Motor neuron (in vitro differentiated cells): ENCODE measurements at places on chromosomes 1 and 21.

DNA sequence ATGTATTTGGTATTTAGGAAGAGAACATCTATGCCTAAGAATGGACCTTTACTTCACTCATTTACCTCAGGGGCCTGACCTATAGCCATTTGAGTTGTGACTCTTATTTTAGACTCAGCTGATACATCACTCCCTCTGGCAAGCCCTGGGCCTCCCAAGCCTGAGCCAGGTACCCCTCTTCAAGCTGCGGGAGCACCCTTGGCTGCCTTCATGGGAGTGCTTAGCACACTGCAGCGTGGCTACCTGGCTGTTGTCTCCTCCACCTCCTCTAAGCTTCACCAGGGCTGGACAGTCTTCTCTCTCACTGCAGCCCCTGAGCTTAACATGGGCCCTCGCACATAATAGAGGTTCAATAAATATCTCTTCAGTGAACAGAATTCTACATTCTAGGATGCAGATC, 23.5 kb upstream of the LHX4 start:
- no peak for ATAC-seq

- ATAC-seq: peak; percentile 47
Observed at GRCh38 chr1:154707901-154708463, 100.0 kb upstream of the ADAR start.

DNA sequence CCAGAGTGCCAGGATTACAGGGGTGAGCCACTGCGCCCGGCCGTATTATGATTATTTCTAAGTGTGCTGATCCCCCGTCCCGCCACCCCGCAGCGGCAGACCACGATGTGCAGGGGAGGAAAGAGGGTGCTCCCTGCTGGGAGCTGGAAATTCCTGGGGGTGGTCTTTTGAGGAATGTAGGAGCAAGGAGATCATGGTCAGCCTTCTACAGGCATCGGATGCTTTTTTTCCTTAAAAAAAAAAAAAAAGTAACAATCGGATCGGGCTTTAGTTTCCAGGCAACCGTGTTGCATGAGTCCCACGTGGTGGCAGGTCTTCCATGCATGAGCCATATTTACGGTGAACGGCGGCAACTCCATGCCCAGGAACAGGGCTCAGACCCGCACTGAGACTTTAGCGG, 74.2 kb upstream of the COX20 start:
- no peak for ATAC-seq

DNA sequence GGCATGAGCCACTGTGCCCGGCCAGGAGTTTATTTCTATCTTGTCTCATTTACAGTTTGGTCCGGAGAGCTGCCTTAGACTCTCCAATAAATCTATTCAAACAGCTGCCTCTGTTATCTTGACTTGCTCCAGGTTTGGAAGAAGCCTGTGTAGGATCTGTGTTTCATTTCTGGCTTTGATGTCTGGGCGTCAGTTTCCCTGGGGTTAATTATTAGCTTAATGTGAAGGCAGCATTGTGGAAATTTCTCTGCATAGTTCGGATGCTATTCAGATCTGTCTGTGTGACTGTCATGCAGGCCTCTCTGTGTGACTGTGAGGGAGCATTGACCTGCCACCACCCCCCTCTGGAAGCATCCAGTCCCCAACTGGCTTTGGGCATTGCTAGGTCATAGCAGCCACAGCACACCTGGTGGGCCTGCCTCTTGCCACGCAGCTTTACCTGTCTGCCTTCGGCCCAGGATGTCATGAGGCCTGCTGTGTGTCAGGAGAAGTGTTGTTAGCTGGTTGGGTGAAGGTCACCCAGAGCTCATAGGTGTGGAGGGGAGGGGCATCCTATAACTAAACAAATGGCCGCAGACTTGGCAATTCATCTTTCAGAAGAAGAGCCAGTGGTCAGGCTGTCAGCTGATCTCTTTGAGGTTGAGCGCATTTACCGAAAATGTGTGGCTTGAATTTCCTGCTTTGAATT, 9.8 kb downstream of the IFNGR2 start:
- no peak for ATAC-seq

GRCh38 chr1:216532251-216532798, 109.1 kb upstream of the USH2A start:
- no peak for ATAC-seq

DNA sequence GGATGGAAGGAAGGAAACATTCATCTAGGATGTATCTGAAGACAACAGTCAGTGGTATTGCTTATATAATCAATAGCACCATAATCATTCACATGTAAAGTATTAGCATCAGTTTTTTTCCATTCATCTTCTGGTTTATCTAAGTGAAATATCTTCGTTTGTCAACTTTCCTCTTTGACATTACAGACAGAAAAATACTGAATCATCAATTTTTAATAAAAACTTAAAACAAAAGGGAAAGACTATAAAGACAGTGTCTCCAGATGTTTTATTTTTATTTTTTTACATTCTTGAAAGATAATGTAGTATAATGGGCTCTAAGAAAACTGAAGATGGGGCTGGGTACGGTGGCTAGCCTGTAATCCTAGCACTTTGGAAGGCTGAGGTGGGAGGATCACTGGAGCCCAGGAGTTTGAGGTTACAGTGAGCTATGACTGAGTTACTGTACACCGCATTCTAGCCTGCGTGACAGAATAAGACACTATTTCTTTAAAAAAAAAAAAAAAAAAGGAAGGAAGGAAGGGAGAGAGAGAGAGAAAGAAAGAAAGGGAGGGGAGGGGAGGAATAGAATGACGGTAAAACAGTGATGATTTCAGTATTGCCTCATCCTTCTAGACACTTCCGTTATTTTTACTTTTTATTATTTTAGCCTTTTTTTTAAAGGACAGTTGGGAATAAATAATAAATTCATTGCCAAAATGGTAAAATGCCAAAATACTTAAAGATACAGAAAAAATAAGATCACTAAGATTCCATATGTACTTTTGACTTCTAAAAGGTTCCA, 89.5 kb downstream of the NRIP1 start:
- no peak for ATAC-seq

DNA sequence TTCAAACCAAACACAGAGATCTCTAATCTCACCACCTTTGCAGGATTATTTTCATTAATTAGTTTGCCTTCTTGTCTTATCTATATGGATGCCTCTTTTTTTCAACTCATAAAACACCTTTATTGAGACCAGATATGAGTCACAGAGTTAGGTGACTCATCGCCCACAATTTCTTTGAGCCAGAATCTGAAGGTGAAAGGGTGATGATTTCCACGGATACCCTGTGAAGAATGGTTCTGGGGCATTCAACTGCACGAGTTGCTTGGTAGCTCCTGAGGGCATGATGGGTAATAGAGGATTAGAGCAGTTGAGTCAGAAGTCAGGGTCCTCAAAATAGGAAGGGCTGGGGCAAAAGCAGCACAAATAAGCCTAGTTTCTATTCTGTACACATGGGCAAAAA, 128.2 kb downstream of the TBX19 start:
- ATAC-seq: peak; percentile 86

DNA sequence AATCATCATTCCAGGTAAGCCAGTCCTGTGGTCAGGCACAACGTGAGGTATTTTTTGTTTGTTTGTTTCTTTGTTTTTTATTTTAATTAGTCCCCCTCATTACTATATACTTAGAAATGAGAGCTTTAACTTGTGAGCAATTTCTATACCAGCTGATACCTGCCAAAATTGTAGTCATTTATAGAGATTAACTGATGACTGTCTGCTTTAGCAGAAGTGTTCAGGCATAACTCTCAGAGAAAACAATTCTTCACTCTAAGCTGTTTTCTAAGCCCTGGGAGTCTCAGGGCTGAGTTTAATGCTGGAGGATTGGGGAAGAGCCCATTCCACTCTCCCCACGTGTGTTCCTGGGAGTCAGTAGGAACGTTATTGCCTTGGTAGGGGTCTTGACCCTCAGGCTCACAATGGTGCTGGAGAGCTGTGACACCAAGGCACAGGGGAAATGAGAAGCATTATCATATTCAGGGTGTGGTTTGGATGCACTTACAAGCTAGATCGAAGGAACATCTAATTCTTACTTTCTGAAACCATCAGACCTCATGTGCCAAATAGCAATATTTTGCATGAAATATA, 168.2 kb downstream of the CLIC6 start:
- ATAC-seq: no peak

DNA sequence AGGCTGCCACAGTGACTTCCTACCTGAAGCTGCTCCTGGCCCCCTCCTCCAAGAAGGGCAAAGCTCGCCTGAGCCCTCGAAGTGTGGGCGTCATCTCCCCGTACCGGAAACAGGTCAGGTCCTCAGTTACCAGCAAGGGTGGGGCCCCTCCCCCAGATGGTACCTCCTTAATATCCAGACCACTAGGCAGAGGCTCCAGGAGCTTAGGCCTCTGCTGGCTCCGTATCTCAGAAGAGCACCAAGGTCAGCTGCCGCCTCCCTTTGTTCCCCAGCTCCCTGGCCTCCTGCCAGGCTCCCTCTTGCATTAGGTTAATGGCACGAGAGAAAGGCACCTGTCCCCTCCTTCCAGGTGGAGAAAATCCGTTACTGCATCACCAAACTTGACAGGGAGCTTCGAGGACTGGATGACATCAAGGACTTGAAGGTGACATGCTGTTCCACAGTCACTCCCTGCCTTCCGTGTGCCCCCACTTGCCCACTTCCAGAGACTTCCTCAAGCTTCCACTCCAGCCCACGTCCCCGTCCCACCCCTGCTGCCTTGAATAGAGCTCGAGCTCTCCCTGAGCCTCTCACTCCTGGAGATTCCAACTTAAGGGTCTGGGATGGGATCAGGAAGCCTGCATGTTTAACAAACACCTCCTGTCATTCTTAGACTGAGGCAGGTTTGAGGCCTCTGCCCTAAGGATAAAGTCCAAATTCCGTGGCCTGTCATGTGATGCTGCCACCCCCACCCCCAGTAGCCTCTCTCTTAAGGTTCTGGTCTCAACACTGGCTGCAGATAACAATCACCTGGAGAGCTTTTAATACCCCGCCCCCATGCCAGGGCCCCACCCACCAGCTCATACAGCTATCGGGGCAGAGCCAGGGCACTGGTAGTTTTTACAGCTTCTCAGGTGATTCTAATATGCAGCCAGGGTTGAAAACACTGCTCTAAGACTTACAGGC, 8.3 kb downstream of the RHOC start:
- no peak for ATAC-seq

- no peak for ATAC-seq
Observed at GRCh38 chr21:21096956-21097355, 98.7 kb downstream of the NCAM2 start.

DNA sequence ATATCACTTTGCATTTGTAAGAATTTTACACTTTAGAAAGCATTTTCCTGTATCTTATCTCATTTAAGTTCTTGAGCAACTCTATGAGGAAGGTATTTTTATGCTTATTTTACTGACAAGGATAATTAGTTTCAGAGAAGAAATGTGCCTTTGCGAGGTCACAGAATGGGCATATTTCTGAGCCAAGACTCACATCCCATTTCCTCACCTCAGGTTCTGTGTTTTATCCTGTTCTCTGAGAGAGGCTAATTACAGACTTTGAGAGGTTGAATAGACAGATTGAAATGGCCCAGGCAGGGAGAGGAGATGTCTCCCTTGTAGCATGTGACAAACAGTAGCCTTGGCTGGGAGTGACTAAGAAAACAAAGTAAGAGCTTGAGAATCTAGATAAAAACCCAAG, 39.1 kb upstream of the ZC3H11B start:
- ATAC-seq: no peak

DNA sequence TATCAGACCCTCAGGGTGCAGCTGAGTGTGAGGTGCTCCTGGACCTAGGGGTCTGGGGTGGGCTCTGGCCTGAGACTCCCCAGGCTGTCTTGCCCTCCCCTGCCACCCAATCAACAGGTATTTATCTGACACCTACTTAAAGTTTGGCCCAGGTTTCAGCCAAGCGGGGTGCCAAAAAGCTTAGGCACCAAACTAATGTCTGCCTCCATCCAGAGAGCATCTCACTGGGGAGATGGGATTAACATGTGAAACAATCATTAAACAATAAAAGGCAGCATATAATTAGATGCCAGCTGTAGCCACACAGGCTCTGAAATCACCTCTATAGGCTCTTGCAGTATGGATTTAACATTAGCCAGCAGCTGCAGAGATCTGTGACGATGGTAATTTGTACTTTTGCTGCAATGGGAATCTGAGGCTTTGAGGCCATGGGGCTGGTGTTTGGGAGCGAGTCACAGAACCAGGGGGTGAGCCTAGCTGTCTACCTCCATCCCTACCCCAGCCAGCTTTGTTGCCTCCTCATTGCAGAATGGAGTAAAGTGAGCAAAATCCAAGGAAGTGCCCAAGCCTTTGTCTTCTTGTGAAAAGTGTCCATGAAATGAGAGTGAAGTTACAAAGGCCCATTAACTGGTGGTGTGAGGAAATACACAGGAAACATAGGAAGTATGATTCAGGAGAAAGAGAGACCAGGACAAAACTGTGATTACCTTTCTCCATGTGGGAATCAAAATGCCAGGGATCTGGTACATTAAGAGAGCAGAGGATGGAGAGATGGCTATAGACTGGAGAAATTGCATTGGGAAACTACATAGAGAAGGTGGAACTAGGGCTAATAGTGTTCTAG, 36.1 kb downstream of the EIF2D start:
- ATAC-seq: no peak

- no peak for ATAC-seq
Observed at GRCh38 chr1:66395202-66396061, 138.5 kb upstream of the SGIP1 start.

- no peak for ATAC-seq
Observed at GRCh38 chr1:55957276-55957675, 622.1 kb downstream of the PLPP3 start.

DNA sequence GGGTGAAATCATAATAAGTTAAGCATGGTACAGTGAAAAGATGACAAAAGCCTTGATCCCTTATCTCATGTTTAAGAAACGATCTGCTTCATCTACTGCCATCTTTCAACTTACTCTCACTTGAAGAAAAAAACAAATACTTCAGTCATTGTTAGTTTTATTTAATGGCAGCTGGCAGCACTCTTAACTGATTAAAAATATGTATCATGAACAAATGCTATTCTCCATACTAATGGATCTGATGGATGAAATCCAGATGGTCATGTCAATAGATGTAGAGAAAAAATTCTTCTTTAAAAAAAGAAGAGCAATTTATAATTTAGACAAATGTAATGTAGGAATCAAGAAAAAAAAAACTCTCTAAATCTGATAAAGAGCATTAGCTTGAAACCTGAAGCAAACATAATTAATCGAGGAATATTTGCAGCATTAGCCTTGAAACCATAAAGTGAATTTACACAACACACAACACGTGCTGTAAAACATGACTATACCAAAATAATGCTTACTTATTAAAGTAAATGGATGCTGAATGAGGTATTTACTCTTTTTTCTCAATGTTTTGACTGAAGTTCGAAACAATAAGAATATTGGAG, 579.0 kb upstream of the ADAMTS5 start:
- ATAC-seq: no peak

GRCh38 chr1:221392453-221392852, 349.4 kb downstream of the DUSP10 start:
- ATAC-seq: no peak

GRCh38 chr1:65431111-65431705, 10.7 kb downstream of the LEPR start:
- ATAC-seq: no peak

DNA sequence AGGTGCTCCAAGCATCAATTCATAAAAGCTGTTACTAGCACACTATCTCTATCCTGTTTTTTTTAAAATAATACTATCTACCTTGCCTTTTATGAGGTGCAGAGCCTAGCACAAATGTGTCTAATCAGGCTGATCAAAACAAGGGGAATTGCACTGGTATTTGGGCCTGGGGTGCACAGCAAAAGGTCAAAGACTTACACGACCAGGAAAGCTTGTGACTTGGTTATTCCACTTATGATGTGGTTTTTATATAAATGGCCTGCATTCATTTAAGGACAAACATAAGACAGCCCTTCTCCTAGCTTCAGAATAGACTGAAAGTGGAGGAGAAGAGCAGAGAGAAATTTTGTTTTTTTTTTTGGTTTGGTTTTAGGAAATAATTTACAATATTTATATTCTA, 98.4 kb upstream of the SGIP1 start:
- ATAC-seq: no peak

GRCh38 chr1:247824023-247824422, at the start of gene OR14A16:
Gene OR14A16, minus strand, starts transcription at chr1:247824119. Its CDS starts 8,390 bp downstream, at chr1:247815729.
- ATAC-seq: no peak
